ENCODE measurements at places on chromosomes 11 and 22. TPM values are rescaled to one million over a fixed set of nuclear protein-coding genes. Genes with fewer than 3 reads are reported as not detected.
A peak's percentile ranks its signal among the peaks of the same experiment; 100 is the strongest.

Gene SCGB1C1
- polyA plus RNA-seq: not detected

- DNase-seq: no peak
These were observed 10.1 kb downstream of the SIGIRR start for GRCh38 chr11:404551-405264.

- DNase-seq: peak; percentile 1
These were observed 1165.7 kb downstream of the LRRC4C start for GRCh38 chr11:40293655-40294348.

Gene ALDH3B2
- not detected for polyA plus RNA-seq

Gene ANO3
- polyA plus RNA-seq: not detected

Gene GPHA2
- polyA plus RNA-seq: not detected

GRCh38 chr11:82505379-82505778, 228.3 kb downstream of the FAM181B start:
- DNase-seq: no peak

- no peak for DNase-seq
These were observed 6.6 kb upstream of the MMP27 start for GRCh38 chr11:102712137-102712536.

Gene HOATZ
- not detected for polyA plus RNA-seq

DNA sequence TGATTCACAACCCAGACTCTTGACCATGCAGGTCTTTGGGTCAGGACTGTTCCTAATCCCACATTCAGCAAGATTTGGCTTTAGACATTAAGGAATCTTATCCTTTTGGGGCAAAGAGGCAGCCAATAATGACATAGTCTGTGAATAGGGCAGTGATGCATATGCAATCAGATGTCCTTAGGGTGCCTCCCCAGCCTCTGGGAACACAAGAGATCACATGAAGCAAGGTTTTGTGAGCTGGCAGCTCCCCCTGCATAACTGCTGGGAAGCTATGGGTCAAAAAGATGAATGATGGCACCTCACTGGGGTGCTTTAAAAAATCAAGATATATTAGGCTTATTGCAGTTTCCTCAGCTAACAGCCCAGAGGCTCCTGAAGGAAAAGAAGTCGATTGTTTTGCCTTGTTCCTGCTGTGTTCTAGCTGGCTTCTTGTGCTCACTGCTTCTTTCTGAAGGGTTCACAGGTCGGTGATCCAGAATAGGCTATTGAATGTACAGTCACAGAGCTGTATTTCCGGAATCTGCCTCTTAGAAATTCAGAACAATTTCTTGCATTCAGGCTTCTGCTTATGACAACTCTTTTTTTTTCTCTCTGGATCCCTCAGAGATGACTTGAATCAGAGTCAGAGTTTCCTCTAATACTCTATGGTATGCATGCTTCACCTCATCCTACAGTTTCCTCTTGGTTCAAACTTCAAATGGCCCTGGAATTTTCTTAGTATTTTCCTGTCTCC, 31.7 kb downstream of the INSC start:
- DNase-seq: no peak

- DNase-seq: peak; percentile 19
These were observed 167.0 kb upstream of the NECTIN1 start for GRCh38 chr11:119895981-119896380.

DNA sequence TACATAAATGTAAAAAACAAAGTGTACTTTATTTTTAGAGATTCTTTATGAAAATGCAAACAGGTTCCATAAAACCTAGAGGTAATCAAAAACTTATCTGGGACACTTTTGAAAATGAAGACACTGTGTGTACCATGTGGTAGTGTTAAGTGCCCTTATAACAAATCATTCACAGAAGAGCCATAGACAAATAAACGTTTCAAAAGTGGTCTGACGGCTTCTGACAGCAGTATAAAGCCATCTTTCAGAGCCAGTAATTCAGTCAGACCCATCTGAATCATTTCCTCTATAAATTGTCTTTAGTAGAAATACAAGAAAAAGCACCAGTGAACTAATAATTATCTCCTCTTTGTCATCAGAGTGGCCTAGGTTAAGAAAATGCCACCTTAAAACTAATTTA, 100.0 kb downstream of the PAX6 start:
- DNase-seq: no peak

Gene SHANK3
- polyA plus RNA-seq: not detected

DNA sequence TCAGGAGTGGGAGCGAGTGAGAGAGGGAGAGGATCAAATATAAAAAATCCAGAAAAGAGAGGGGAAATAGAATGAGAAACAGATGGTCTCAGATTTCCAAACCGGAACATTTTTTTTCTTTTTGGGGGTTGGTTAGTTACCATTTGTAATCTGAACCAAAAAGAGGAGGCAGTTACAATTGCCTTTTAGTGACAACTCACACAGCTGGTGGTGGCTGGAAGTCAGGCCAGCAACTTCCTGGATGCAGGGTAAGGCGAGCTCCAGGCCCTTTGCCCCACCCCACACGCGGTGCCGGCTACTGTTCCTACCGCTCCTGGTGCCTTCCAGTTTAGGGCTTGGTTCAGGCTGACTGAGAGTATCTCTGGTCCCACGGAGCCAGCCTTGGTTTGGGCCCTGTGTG, 21.0 kb upstream of the UBASH3B start:
- DNase-seq: no peak

- no peak for DNase-seq
These were observed 44.4 kb downstream of the P4HA3 start for GRCh38 chr11:74267014-74267413.

Data from immature natural killer cell (primary cell).